ENCODE measurements at places on chromosomes 12 and 14.

DNA sequence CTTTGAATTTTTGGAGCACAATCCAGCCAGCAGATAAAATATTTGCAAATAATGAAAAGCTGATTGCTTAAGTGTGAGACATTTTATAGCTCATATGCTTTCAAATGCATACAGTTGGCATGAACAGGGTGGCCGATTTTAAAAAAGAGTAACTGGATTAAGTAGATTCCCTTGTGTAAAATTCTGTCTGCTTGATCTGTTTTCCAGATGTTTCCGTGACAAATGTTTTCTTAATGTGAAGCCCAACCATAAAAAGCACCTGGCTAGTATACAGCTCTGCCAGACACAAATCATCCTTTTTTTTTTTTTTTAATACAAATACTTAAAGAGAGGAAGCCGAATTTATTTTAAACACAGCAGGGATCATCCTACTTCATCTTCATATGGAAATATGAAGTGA lies 440.7 kb downstream of the CCER1 start:
- DNase-seq: no peak

DNA sequence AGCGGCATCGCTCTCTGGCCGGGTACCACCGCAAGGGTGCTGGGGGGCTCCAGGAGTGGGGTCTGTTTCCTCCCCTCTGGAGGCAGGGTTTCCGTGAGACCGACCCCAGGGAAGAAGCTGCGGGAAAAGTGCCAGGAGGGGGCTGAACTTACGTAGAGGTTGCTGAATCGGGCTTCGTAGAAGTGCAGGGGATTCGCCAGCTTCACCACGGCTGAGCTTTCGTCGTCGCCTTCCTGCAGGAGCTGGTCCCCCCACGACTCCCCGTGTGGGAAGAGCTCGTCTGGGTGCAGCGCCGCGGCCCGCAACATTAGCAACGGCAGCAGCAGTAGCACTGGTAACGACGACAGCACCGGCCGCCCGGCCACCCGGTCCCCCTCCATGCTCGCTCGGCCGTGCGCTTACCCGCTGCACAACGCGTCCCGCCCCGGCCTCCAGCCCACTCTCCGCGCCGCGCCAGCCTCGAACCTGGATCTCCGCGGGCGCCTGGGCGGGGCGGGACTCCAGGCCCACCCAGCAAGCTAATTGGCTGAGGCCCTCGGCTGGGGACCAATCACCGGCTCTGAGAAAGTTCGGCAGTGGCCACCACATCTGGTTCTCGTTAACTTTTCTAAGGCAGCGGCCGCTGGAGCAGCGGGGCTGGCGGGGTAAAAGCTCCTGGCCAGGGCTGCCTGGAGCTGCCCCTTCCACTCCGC lies at the start of gene NID2:
Gene NID2, minus strand, starts transcription at position 445 of the 692 bp plus-strand sequence. Its CDS starts 65 bp downstream, at position 380.
- peak; percentile 70 for DNase-seq

- no peak for DNase-seq
Observed at GRCh38 chr12:70784042-70784668, 136.4 kb downstream of the PTPRR start.

DNA sequence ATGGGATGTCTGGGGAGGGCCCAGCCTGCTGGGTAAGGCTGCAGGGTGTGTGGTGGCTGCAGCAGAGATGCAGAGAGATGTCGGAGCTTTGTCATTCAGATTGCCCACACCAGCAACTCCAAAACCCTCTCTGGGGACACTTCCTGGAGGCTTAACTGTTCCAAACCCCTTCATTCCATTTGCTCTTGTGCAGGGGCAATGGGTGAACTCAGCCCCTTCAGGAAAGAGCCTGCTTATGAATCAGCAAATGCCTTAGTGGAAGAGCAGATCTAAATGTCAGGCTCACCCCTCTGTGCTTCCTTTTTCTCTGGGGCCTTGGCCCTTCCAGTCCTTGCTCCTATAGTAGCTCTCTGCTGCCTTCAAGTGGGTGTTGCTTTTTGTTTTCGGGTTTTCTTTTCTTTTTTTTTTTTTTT lies 36.7 kb upstream of the GPATCH2L start:
- peak; percentile 35 for DNase-seq

DNA sequence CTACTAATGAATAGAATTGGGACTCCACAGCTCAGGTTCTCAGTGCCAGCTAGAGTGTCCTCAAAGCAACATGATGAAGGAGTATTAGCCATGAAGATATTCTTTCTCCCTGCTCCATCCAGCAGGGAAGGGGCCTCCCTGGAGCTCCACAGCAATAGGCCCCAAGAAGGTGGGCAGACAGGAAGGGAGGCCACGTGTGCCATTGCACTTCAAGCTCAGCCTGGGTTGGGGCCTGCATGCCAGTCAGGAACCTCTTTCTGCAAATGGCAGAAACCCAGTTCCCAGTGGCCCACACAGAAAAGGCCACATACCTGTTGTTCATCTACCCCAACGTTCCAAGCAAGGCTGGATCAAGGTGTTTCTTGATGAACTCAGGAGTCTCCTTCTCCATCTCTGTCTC lies 357.5 kb upstream of the SFSWAP start:
- no peak for DNase-seq

DNA sequence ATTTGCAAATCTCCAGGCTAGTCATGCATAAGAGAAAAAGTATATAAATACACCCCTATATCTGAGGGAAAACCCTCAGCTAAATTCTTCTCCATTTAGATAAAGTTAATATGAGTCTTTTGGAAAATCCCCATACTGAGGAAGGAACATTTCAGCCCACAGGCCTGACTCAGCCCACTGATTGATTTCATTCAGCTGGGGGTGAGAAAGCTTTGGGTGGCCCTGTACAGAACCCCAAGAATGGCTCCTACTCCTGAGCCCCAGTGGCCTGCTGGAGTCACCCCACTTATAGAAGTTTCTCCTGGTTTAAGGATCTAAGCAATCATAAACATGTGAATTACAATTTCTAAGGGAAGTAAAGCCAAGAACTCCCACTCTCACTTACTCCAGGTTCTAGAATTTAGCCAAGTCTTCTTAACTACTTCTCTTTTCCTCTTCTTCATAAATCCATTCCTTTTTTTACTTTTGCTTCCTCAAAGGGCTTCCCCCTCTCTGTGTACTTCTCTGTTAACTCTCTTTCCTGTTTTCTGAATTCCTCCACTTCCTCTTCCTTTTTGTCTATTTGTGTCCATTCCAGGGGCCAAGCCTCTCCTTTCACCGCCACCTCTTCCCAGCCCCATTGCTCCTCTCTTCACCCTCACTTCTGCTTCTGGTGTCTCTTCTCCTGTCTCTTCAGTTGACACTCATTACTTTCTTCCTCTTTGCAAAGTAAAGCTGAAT lies 21.0 kb downstream of the RTN1 start:
- DNase-seq: no peak

- DNase-seq: peak; percentile 79
Observed at GRCh38 chr14:23727566-23728335, 91.6 kb downstream of the DHRS2 start.

DNA sequence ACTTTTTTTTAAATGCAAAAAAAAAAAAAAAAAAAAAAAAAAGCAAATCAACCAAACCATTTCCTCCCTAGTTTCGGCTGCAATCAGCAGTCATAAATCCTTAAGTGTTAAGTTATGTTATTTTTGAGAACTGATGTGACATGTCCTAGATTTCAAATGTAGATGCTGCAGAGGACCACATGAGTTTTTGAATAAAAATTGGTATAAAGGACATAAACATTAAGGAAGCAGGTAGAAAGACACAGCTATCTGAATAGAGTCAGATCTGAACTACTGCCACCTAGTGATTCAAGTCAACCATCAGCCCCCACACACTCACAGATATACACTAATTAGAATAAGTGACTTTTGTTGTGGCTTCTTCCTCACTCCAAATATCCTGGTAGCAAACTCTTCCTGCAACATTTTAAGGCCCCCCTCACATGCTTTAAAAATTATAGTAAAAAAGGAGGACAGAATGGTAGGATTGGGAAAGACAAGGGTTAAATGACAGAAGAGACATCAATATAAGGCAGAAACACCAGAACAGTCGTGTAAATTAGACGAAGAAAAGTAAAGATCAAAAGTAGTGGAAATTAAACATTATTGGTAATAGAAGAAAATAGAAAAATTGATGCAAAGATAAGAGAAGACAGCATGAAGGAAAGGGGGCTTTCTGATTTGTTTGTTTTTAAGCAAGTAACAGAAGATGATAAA lies 394.5 kb upstream of the ATP2B1 start:
- DNase-seq: peak; percentile 72

DNA sequence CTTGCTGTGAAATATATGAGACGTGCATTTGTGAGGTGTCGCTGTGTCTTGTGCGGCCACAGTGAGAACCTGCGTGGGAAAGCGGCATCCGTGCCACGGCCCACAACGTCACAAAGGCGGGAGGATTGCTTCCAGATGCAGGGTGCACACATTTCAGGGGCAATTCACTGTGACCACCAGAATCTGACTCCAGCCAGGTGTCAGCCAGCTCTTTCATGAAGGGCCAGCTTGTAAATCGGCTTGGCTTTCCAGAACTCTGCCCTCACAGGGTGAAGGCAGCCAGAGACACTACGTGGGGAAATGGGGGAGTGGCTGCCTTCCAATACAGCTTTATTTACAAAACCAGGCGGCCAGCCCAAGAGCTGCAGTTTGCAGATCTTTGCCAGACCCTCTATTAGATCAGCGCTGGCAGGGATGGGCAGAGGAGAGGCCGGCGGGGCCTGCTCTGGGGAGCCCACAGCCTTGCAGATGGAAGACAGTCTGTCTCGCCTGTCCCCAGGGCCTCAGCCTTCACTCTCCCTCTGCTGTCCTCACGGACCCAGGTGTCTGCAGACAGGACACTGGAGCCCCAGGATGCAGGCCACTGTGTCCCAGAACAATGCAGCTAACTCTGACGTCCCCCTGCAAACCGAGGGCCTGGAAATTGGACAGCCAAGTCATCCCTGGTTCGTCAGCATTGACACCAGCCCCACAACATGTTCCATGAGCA lies 53.5 kb downstream of the ADGRD1 start:
- no peak for DNase-seq

DNA sequence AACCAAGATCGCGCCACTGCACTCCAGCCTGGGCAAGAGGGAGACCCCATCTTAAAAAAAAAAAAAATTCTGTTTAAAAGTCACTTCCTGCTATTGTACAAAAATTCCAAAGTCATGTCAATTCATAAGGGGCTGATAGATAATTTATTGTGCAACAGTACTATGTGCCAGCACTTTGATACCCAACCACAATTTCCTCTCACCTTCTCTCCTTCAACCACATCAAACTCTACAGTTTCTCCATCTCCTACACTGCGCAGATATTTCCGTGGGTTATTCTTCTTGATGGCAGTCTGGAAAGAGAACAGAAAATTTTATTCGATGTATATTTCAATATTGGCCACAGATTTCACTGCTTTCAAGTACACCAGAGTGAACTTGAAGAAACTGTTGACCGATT lies 7.6 kb downstream of the YBX3 start:
- no peak for DNase-seq

GRCh38 chr12:95582230-95583058 lies 31.2 kb upstream of the USP44 start:
- peak; percentile 24 for DNase-seq

GRCh38 chr12:45235087-45236025 lies 19.5 kb downstream of the ANO6 start:
- DNase-seq: peak; percentile 46

DNA sequence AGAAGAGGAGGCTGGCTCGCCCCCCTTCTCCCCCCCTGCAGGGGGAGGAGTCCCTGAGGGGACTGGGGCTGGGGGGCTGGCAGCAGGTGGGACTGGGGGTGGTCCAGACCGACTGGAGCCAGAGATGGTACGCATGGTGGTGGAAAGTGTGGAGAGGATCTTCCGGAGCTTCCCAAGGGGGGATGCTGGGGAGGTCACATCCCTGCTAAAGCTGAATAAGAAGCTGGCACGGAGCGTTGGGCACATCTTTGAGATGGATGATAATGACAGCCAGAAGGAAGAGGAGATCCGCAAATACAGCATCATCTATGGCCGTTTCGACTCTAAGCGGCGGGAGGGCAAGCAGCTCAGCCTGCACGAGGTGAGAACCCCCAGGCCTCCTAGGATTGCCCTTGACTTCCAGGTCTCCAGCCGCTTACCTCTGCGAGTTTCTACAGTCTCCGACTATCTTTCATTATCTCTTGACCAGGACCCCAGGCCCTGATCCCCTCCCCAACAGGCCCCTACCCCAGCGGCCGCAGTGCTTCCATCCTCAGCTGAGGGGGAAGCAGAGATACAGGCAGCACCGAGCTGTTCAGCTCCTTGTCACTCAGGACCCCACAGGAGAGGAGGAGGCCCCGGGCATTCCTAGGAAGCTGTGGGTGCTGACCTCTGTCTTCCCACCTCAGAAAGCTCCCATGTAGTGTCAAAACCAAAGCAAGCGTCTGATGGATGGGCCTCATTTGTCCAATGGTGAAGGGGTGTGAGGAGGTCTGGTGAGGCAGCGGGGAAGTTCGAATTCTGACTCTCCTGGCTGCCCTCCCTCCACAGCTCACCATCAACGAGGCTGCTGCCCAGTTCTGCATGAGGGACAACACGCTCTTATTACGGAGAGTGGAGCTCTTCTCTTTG lies 3.0 kb downstream of the NAB2 start:
- DNase-seq: no peak

DNA sequence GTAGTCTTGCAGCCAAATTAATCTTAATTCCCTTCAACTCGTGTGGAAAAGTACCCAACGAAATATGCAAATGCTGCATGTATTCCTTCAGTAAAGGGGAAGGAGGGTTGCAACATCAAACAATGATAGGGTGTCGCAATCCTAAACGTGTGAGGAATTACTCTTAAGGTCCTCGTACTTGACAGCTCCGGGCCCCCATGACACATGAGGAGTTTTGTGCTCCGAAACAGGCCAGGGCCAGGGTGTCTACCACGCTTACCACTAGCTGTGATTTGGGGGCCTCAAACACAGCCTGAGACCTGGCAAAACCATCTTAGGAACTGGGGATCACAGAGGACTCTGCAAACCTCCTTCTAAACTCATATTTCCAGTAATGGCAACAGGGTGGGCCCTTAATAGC lies 20.4 kb downstream of the FOS start:
- peak; percentile 87 for DNase-seq

DNA sequence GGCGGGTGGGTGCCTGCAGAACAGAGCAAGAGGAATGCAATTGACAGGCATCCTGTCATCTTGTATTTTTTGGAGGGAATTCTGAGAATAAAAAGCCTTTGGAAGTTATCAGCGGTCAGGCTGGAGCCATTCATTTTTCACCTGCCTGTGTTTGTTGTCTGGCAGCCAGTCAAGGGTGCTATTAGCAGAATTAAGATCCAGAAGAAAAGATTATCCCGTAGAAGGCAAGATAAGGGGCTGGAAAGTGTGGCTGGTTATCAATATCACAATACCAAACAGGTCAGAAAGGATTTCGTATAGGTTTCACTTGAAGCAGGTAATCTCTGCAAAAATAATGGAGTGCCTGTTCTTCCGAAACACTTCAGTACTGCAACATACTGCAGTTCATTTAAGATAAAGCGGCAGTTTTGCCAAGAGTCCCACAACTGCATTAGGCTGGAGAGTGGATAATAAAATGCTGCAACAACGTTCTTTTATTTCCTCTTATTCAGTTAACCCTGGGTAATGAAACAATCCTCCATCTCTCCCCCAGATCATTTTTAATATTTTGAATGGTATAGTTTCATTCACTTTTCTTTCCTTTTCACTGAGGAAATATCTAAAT lies 171.2 kb upstream of the CDKN3 start:
- DNase-seq: no peak

DNA sequence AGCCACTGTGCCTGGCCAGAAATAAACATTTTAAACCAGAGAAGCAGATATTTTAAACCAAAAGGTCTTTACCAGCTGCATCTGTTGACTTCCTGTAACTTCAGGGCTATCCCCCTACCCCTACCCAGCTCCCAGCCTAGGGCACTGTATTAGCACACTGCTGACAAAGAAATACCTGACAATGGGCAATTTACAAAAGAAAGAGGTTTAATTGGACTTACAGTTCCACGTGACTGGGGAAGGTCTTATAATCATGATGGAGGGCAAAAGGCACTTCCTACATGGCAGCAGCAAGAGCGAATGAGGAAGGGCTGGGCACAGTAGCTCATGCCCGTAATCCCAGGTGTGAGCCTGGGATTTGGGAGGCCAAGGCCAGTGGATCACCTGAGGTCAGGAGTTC lies 26.0 kb downstream of the GEMIN2 start:
- DNase-seq: no peak

Data from hematopoietic multipotent progenitor cell treated with erythropoietin and hydrocortisone succinate and interleukin-3 and kit ligand, for 4 days (in vitro differentiated cells).